SK-MEL-5 (cell line): ENCODE measurements at places on chromosomes 5 and 9. TPM values are rescaled to one million over a fixed set of nuclear protein-coding genes. Genes with fewer than 3 reads are reported as not detected.

DNA sequence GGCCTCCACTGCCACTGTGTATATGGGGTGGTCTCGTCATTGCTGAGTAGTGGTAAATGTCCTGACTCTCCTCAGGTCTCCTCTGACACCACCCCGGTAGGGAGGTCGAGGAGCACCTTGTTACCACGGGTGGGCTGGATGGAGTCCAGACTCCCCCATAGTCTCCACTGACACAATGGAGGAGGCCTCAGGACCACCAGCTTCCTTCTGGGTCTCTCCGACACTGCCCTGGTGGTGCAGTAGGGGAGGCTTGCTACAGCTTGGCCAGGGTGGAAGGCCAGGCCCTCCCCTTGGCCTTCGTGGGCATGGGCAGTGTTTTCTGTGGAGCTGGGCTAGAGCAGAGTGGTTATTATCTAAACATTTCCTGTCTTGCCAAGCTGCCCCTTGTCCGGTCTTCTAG lies 15.4 kb upstream of the SH3PXD2B start:
- DNase-seq: no peak

HRH2 gene
- 0.55 and 0.90 TPM in 2 replicates for total RNA-seq

ST6GALNAC4 gene
- total RNA-seq: 5.2 and 7.4 TPM in 2 replicates

PDE6A gene
- total RNA-seq: 0.08 and 0.26 TPM in 2 replicates

GRCh38 chr5:122030251-122030650 lies 47.8 kb downstream of the LOX start:
- peak; percentile 53 for DNase-seq

PIP5K1B gene
- total RNA-seq: 5.0 and 7.4 TPM in 2 replicates

DNA sequence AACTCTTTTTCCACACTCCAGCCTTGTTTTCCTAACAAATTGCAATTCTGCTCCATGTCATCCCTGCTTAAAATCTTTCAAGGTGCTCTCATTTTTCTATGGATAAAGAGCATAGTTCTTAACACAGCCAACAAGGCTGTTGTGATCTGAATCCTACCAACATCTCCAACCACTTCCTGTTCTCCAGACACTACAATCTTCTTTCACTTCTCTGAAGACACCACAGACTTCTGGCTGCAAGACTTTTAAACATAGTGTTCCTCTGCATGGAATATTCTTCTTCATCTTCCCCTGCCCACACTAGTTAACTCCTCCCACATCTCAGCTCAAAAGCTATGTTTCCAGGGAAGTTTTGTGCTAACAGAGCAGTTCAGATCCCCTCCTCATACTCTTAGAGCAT lies 404.8 kb downstream of the MAN2A1 start:
- no peak for DNase-seq

DNA sequence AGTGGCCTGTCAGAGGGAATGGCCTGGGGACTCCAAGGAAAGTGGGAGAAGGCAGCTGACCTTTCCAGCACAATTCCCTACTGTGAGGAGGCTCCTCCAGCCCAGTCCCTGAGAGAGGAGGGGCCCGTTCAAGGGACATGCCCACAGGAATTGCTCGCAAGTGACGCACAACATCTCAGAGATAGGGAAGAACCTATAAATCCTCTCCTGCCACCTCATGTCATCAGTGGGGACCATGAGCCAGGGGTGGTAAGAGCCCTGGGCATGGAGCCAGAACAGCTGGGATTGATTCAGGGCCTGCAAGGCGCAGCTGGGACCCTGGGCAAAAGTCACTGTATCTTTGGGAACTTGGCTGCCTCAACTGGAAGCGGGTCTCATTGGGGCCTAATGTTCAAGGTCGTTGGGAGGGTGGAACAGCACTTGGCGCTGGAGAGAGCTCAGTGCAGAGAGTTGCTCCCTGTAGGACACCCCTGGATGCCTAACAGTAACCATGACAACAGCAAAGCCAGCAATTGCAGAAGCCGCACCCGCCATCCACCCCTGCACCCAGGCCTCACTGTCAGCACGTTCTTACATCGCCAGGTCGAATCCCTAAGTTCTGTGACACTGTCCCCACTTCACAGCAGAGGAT lies 41.3 kb upstream of the ORM1 start:
- peak; percentile 74 for DNase-seq

DNA sequence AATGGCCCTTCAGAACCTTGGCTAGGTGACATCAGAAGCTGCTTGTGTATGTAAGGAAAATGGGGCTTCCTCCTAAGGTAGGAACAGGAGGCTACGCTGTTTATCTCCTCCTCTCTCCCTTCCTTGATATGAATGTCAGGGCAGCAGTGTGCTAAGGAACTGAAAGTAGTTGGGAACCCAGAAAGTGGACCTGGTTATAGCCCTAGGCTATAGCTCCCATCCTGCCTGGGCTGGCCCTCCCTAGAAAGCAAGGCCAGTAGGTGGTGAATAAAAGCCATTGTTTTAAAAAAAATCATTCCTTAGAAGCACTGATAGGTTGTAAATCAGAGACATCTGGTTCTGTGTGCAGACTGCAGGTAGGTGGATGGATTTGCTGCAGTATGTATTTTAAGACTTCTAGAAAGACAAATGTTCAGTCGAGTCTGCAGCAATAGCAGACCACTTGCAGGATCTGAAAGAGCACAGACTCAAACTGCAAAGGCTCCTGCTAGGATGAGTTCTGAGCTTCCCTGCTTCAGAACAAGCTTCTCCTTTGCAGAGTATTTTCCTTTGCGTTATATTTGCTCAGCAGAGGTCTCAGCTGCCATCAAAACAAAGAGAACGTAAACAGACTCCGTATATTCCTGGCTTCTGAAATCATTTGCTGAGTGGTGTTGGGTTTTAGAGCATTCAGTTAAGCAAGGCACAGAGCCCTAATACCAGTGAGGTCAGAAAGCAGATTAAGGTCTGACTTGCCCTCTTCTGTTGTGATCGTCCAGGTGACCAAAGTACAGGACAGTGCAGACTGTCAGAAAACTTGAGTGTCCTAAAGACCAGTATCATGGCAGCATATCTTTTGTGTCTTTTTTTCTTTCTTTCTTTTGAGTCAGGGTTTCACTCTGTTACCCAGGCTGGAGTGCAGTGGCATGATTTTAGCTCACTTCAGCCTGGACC lies 20.1 kb upstream of the CFAP157 start:
- DNase-seq: no peak

GRCh38 chr9:1513105-1513504 lies 462.9 kb downstream of the DMRT2 start:
- no peak for DNase-seq

RPL7A gene
- total RNA-seq: 2,381 and 2,529 TPM in 2 replicates

DNA sequence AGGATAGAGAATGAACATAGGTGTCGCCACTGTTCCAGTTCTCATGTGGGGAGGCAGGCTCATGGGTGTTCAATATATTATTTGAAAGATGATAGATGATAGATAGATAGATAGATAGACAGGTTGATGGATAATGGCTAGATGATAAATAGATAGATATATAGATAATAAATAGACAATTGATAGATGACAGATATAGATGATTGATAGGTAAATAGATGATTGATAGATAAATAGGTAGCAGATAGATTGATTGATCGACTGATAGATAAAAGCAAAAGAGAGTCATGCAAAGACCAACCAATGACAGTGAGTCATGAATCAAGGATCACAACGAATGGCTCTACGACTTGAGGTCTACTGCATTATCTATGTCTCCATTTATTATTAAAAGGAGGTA lies 30.4 kb downstream of the SPARC start:
- DNase-seq: no peak

CCNO gene
- total RNA-seq: 0.19 and 0.24 TPM in 2 replicates

GRCh38 chr9:124513376-124513994 lies 6.3 kb upstream of the NR5A1 start:
- DNase-seq: no peak

DNA sequence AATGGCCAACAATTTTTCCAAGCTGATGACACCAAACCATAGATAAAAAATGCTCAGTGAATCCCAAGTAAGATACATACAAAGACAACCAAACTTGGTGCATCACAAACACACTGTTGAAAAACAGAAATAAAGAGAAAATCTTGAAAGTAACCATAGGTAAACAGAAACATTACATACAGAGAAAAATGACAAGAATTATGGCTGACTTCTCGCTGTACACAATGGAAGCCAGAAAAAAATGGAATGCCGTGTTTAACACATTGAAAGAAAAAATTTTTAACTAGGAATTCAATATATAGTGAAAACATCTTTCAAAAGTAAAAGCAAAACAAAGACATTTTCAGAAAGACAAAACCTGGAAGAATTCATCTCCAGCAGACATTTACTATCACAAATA lies 20.6 kb downstream of the DAP start:
- DNase-seq: no peak

GRCh38 chr5:2240118-2240904 lies 357.6 kb upstream of the IRX4 start:
- DNase-seq: no peak

DNA sequence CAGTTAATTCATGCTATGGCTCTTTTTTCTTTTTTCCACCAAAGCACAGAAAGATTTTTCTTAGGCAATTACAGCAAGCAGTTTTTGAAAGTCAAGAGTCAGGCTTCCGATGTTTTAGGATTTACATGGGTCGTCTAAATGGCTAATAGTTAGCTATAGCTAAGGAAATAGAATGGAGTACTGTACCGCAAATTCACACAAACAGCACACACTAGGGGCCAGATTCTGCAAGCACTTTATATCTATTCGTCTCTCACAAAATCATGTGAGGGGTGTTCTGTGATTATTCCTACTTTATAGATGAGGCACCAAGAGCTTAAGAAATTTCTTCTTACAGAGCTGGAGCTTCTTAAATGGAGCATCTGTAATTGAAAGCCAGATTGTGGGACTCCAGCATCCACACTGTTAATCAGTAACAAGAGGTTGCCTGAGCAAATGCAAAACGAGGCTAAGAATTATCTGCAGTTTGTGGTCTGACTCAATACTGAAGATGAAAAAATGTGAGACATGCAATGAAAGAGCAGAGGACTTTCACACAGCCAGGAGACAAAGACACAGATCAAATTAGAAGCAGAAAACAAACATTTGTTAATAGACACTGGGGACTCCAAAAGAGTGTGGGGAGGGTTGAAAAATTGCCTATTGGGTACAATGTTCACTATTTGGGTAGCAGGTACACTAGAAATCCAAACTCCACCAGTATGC lies 62.7 kb upstream of the CTXN3 start:
- DNase-seq: no peak

NMUR2 gene
- total RNA-seq: not detected in 2 replicates
